ENCODE measurements at places on chromosomes 6 and 20. TPM values are rescaled to one million over a fixed set of nuclear protein-coding genes. Genes with fewer than 3 reads are reported as not detected.

The MDFI gene
- polyA plus RNA-seq, result 150 TPM

DNA sequence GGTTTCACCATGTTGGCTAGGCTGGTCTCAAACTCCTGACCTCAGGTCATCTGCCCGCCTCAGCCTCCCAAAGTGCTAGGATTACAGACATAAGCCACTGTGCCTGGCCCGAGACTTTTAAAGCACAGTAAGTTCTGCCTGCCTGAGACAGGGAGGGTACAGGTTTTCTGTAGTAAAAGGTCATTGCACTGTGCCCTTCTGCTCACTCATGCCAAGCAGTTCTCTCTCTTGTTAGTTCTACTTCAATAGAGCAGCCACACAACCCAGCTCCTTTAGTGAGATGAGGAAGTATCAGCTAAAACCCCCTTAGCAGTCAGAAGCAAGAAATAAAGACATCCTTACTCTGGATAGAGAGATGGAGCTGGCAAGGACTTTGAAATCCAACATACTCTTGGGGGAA is 52.4 kb upstream of the ARMH2 start:
- no peak for DNase-seq

- DNase-seq, result no peak
Observed at GRCh38 chr6:116884530-116884929, 7.5 kb downstream of the RFX6 start.

DNA sequence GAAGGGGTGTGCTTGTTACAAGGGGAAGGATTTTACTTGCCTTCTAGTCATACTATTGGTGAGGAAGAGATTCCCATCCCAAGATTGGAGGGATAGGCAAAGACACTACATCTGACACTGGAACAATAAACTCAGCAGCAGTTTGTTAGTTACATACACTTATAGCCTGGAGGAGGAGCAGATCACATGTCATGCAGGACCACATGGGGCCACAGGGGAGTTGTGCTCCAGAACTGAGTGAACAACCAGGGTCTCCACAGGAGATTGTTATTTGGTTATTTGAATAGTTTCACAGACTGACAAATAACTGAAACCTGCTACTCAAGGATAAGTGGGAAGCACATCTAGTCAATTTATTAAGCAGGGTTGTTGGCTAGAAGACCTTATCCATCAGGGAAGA is 559.4 kb upstream of the MANEA start:
- DNase-seq, result no peak

DNA sequence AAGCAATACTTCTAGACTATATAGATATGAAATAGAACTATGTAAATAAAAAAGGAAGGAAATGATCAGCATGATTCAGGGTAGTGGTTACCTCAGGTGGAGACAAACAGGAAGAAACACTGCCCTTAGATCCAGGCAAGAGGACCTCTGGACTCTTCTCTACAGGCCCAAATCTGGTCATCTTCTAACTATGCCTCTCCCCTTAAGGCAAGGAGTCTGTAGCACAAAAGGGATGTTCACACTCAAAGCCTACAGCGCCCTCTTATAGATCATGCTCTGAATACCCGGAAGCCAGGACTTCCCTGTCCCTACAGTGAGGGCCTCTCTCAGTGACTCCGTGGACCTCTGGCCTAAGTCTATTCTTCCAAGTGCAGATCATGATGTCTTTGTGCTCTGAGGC is 30.4 kb upstream of the HIVEP2 start:
- no peak for DNase-seq

DNA sequence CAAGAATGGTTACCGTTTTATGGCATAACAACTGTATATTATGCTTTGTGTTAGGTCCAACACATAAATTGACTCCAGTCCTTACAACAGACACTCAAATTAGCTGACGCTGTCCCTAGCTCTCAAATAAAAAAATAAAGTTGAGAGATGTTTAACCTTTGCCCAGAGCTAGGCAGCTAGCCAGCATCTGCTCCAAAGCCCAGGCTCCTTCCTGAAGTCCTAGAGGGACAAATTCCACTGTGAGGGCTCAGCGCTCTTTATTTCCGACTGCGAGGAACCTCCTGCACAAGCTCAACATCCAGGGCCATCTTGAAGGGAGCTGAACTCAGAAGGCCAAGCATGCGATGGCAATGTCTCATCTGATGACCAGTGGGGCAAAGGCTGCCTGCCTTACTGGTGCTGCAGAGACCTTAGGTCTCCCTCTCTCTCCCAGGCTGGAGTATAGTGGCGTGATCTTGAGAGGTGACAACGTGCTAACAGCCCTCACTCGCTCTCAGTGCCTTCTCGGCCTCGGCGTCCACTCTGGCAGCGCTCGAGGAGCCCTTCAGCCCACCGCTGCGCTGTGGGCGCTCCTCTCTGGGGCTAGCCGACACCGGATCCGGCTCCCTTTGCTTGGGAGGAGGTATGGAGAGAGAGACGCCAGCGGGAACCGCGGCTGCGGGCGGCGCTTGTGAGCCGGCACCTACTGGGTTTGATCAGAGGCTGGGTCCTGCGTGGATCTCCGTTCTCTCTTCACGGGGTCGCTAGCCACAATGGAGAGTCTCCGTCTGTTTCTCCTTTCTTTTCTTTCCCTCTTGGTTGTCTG is 24.7 kb upstream of the GFOD1 start:
- DNase-seq, result no peak
